ENCODE measurements at places on chromosomes 6 and 20. TPM values are rescaled to one million over a fixed set of nuclear protein-coding genes. Genes with fewer than 3 reads are reported as not detected.

GRCh38 chr6:34982424-34982852, 93.4 kb downstream of the ANKS1A start:
- H3K36me3 ChIP-seq: peaks cover 1% of the 10 kb centered on the region
- no peak overlapping the region for H3K4me3 ChIP-seq
- no peak for DNase-seq
- no peaks in the 10 kb centered on the region for H3K27me3 ChIP-seq
- no peak overlapping the region for H3K27ac ChIP-seq

DNA sequence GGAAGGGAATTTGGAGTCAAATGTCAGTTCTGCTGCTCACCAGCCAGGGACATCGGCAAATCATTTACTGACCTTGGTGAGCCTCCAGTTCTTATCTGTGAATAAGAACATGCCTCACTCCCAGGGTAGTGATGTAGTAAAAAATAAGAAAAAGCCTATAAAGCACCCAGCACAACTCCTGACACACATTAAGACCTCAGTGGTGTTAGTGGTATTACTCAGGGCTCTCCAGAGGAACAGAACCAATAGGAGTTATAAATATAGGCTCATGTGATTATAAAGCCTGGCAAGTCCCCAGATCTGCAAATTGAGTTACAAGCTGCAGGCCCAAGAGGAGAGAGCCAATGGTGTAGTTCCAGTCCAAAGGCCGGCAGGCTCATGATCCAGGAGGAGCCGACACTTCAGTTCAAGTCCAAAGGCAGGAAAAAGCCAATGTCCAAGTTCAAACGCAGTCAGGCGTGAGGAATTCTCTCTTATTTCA, 71.3 kb upstream of the EYA2 start:
- no peak for DNase-seq
- peaks cover 38% of the 10 kb centered on the region for H3K27me3 ChIP-seq
- no peaks in the 10 kb centered on the region for H3K4me1 ChIP-seq
- no peak overlapping the region for H3K27ac ChIP-seq
- no peak overlapping the region for H3K4me3 ChIP-seq
- no peaks in the 10 kb centered on the region for H3K36me3 ChIP-seq

DNA sequence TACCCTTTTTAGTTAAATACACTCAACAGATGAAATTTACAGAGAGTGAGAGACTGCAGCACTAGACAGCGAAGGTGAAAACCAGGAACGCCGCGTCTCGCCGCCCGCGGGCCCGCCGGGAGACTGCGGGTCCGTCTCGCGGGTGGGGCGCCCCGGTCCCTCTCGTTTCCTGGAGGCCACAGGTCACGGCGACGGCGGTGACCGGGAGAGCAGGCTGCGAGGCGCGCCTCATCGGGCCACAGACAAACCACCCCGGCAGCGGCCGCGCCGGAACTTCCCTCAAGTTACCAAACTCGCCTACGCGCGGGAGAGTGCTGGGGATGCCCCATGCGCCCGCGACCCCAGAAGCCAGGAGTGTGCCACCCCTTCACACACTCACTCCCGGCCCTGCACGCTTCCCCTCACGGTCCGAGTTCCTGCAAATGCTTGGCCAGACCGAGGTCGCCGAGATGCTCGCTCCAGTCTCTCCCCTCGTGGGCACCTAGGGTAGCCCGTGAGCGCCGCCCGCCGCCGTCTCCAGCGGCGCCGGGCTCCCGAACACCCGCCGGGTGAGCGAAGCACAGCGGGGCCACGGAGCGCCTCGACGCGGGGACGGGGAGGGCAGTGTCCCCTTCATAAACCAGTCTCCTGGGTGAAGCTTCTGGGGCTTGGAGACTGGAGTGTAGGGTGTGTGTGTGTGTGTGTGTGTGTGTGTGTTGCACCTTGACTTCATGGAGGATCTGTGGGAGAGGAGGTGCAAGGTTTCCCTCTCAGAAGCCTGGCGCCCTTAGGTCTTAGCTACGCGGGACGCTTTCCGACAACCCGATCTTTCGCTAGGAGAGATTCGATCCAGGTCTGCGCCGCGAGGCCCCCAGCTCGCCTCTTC, 1.4 kb downstream of the BACH2 start:
- H3K36me3 ChIP-seq: peaks cover 7% of the 10 kb centered on the region
- H3K4me3 ChIP-seq: peak overlapping the region; percentile 84
- peak; percentile 75 for DNase-seq

- no peak for DNase-seq
- no peaks in the 10 kb centered on the region for H3K36me3 ChIP-seq
- no peak overlapping the region for H3K4me3 ChIP-seq
These were observed 16.5 kb upstream of the NTSR1 start for GRCh38 chr20:62692176-62692575.

- H3K4me3 ChIP-seq: no peak overlapping the region
- no peak overlapping the region for H3K27ac ChIP-seq
- no peaks in the 10 kb centered on the region for H3K4me1 ChIP-seq
- DNase-seq: no peak
These were observed 83.7 kb downstream of the RIN2 start for GRCh38 chr20:19841740-19842139.

DNA sequence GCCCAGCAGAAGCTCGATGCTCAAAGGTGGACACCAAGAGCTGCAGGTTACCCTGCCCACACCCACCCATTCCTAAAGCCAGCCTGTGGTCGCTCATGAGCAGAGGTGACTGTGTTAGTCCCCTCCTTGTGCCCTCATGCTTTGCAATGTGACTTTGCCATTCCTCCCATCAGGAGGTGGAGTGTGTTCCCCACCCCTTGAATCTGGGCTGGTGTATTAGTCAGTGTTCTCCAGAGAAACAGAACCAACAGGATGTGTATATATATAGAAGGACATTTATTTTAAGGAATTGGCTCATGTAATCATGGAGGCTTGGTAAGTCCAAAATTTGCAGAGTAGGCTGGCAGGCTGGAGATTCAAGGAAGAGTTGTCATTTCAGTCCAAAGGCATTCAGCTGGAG, 54.4 kb upstream of the RNF24 start:
- no peaks in the 10 kb centered on the region for H3K36me3 ChIP-seq
- H3K27me3 ChIP-seq: peaks cover 5% of the 10 kb centered on the region
- no peak for DNase-seq
- no peak overlapping the region for H3K4me3 ChIP-seq

GRCh38 chr6:25056130-25056529, 120.4 kb upstream of the RIPOR2 start:
- peak overlapping the region; percentile 85 for H3K27ac ChIP-seq
- peak; percentile 88 for DNase-seq
- peaks cover 5% of the 10 kb centered on the region for H3K36me3 ChIP-seq
- no peaks in the 10 kb centered on the region for H3K27me3 ChIP-seq

GRCh38 chr6:144104898-144105487, 9.6 kb upstream of the SF3B5 start:
- H3K27me3 ChIP-seq: no peaks in the 10 kb centered on the region
- peaks cover 10% of the 10 kb centered on the region for H3K4me1 ChIP-seq
- DNase-seq: no peak
- no peaks in the 10 kb centered on the region for H3K36me3 ChIP-seq
- H3K4me3 ChIP-seq: no peak overlapping the region

GRCh38 chr6:39207416-39208222, 21.7 kb downstream of the KCNK5 start:
- H3K36me3 ChIP-seq: peaks cover 3% of the 10 kb centered on the region
- no peak for DNase-seq
- H3K27me3 ChIP-seq: no peaks in the 10 kb centered on the region

GRCh38 chr6:40274058-40274457, 313.1 kb downstream of the LRFN2 start:
- no peaks in the 10 kb centered on the region for H3K4me1 ChIP-seq
- no peak overlapping the region for H3K27ac ChIP-seq
- H3K36me3 ChIP-seq: no peaks in the 10 kb centered on the region
- peaks cover 6% of the 10 kb centered on the region for H3K27me3 ChIP-seq

GRCh38 chr6:52577778-52578463, 1.1 kb upstream of the TRAM2 start:
- H3K4me1 ChIP-seq: peaks cover 36% of the 10 kb centered on the region
- peaks cover 42% of the 10 kb centered on the region for H3K27me3 ChIP-seq

GRCh38 chr6:166747644-166748595, 120.9 kb upstream of the RPS6KA2 start:
- peak; percentile 40 for DNase-seq
- no peaks in the 10 kb centered on the region for H3K36me3 ChIP-seq
- H3K27me3 ChIP-seq: peaks cover 12% of the 10 kb centered on the region
- no peak overlapping the region for H3K27ac ChIP-seq

GRCh38 chr20:63067721-63068560, 61.2 kb upstream of the BHLHE23 start:
- H3K36me3 ChIP-seq: no peaks in the 10 kb centered on the region
- H3K27me3 ChIP-seq: peaks cover 21% of the 10 kb centered on the region
- no peak for DNase-seq
- no peak overlapping the region for H3K4me3 ChIP-seq

GRCh38 chr6:143647191-143647590, 30.6 kb upstream of the PHACTR2 start:
- H3K27me3 ChIP-seq: no peaks in the 10 kb centered on the region
- DNase-seq: no peak
- H3K36me3 ChIP-seq: peaks cover 12% of the 10 kb centered on the region
- H3K4me1 ChIP-seq: peaks cover 12% of the 10 kb centered on the region

GRCh38 chr6:160042788-160043301, 74.0 kb downstream of the IGF2R start:
- H3K27me3 ChIP-seq: no peaks in the 10 kb centered on the region
- peaks cover 17% of the 10 kb centered on the region for H3K4me1 ChIP-seq
- H3K36me3 ChIP-seq: peaks cover 58% of the 10 kb centered on the region
- no peak overlapping the region for H3K4me3 ChIP-seq
- no peak overlapping the region for H3K27ac ChIP-seq

DNA sequence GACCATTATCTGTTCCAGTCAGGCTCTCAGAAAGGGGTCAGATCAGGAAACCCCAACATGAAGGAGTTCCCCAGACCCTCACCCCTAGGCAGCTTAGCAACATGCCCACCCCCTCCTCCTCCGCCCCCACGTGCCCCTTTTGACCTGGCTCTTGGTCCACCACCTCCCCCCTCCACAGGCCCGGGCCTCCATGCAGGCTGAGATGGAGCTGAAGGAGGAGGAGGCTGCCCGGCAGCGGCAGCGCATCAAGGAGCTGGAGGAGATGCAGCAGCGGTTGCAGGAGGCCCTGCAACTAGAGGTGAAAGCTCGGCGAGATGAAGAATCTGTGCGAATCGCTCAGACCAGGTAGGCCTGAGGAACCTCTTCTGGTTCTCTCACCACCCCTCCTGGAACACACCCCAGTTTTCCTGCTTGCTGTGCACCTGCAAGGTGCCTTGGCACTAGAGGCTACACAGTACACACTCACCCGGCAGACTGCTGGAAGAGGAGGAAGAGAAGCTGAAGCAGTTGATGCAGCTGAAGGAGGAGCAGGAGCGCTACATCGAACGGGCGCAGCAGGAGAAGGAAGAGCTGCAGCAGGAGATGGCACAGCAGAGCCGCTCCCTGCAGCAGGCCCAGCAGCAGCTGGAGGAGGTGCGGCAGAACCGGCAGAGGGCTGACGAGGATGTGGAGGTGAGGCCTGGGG, 21.9 kb downstream of the DEF6 start:
- DNase-seq: no peak
- H3K36me3 ChIP-seq: peaks cover 75% of the 10 kb centered on the region
- H3K27ac ChIP-seq: no peak overlapping the region
- H3K27me3 ChIP-seq: no peaks in the 10 kb centered on the region
- peaks cover 15% of the 10 kb centered on the region for H3K4me1 ChIP-seq
- no peak overlapping the region for H3K4me3 ChIP-seq

DNA sequence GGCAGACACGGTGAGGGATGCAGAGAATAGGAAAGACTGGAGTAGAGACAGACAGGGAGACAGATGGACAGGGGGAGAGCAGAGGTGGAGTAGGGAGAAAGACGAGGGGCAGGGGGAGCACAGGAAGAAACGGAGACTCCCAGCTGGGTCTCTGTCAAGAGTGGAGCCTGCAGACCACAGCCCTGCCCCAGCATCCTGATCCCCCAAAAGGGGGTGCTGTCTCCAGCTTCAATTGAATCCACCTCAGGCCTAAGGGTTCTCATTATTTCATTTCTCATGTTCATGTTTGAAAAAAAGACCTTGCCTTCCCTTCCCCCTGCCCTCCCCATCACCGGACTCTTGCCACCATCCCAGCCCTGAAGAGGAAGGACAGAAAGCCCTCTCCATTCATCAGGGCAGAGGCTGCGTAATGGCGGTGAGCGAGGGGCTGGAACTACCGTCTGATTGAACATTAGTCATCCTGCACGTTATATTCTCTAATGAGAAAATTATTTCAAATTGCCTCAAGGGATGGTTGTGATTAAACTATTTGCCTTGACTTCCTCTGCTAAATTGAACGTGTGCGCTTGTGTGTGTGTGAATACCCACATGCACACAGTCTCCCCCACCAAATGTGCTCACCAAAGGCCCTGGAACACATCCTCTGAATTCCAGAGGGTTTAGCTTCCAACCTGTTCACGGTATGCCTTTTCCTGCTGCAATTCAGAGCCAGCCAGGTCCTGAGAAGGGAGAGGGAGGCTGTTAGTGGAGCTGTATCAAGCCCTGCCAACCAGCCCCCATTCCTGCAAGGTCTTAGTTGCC, 98.3 kb downstream of the CDC5L start:
- H3K36me3 ChIP-seq: no peaks in the 10 kb centered on the region
- no peak for DNase-seq
- H3K4me3 ChIP-seq: no peak overlapping the region
- peaks cover 28% of the 10 kb centered on the region for H3K27me3 ChIP-seq
- no peak overlapping the region for H3K27ac ChIP-seq

Gene MAFB
- total RNA-seq: 0.40 TPM

Gene STX11
- 26.5 TPM for total RNA-seq

Gene RIN2
- total RNA-seq: not detected

Gene WFDC10B
- total RNA-seq: not detected

Gene CEP43
- 28.2 TPM for total RNA-seq

Gene KCNQ5
- 7.2 TPM for total RNA-seq

Measured in activated CD8-positive, alpha-beta memory T cell treated with anti-CD3 and anti-CD28 coated beads, Interleukin-2, amount 10 ng/mL, durations not matched to agents 7 days and 5 days (primary cell).